Glutamatergic neuron (in vitro differentiated cells): ENCODE measurements at places on chromosomes 13 and 19. TPM values are rescaled to one million over a fixed set of nuclear protein-coding genes. Genes with fewer than 3 reads are reported as not detected.

The TINCR gene
- 1.0 TPM for total RNA-seq

GRCh38 chr13:24203811-24204210, 43.3 kb downstream of the SPATA13 start:
- no peak for DNase-seq

The ZNF439 gene
- 21.1 TPM for total RNA-seq

The SULT2B1 gene
- total RNA-seq, result not detected

The PCDH9 gene
- total RNA-seq, result 43.3 TPM

- peak; percentile 71 for DNase-seq
These were observed 2.5 kb downstream of the TMEM190 start for GRCh38 chr19:55379174-55379573.
